ENCODE measurements at places on chromosomes 3 and 15.
A peak's percentile ranks its signal among the peaks of the same experiment; 100 is the strongest.

GRCh38 chr15:31387479-31388118, 61.0 kb downstream of the KLF13 start:
- DNase-seq: no peak

- no peak for DNase-seq
Measured at GRCh38 chr3:98233468-98233867, 30.6 kb upstream of the OR5H6 start.

GRCh38 chr3:171541181-171541580, 81.0 kb upstream of the TNIK start:
- DNase-seq: no peak

DNA sequence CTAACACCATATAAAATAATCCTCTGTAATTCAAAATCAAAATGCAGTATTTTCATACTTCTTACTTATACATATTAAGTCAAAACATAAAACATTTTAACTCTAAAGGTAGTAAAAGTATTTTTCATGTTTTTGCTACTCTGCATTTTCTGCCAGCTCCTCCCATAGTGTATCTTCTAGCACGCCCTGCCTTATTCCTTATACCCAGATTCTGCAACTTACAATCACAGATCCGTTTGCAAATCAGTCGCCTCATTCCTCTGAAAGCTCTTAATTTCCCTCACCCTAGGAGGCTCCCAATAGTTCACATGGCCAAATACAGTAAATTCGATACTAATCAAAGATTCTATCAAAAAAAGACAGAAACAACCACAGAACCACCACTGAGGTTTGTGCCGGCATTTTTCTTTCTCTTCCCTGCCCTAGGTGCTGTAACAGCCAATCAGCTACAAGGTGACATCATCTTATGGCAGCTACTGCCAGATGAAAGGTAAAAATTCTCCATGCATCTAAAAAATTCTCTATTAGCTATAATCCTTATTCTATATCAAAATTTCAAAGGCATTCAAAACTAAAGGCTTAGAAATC, 72.9 kb downstream of the CLASP2 start:
- DNase-seq: no peak

- DNase-seq: peak; percentile 38
Measured at GRCh38 chr15:68151277-68151676, 53.9 kb downstream of the CALML4 start.

DNA sequence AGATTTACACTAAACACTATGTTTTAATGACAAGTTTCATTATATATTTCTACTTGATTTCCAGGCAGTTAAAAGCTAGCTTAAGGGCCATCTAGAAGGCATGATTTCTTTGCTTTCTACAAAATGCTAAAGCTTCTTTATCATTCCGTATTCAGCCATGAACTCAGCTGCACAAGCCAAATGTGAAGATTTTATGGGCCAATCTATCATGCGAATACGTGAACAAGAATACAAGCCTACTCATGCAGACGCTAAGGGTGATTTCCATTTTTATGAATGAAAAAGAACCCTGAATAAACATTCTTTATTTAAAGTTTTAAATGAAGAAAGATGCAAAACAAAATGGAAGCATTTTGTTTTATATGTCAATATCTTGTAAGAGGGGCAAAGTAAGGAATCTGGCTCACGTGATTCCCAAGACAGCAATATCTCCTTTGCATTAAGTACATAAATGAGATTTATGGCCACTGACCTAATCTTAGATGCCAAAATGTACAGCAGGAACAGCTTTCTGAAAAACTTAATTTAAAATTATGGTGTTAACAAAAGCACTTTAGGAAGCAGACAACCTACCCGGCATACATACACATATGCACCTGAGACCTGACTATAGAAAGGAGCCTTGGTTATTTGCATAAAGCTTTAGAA, 215.8 kb downstream of the DPH6 start:
- DNase-seq: no peak

Measured in EL (cell line).